ENCODE measurements at places on chromosomes 3 and 15.

DNA sequence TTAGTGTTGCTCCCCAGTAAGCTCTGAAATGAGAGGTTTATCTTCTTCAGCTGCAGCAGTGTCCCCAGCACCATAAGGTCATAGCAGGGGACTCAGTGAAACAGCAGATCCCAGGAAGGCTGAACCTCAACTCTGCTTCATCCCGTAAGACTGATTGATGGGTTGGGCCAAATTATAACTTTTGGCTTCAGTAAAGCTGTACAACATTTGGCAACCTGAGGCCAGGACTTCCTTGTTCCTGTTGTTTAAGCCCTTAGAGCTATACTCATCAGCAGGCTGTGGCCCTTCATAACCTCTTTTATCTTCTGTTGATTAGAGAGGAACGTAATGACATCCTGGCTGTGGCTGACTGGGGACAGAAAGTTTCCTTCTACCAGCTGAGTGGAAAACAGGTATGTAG lies 29.0 kb downstream of the IFT122 start:
- no peak for DNase-seq

GRCh38 chr3:179236669-179237301 lies 14.1 kb downstream of the KCNMB3 start:
- DNase-seq, result no peak

GRCh38 chr3:73249047-73249446 lies 187.6 kb downstream of the EBLN2 start:
- no peak for DNase-seq

GRCh38 chr15:58509556-58509955 lies 77.8 kb downstream of the LIPC start:
- no peak for DNase-seq

DNA sequence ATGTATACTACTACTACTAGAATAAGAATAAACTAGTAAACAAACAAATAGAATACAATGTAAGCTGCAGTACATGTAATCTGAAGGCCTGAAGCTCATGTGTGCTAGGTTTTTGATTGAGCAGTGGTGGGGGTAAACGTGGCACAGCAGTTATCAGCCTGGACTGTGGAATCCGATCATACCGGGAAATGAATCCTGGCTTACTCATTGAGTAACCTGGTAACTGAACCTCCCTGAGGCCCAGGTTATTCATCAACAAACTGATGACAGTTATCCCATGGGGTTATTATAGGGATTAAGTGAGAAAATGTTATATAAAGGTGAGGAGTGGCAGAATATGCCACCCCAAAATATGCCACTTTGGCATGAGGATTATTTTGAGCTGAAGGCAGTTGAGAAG lies 339.1 kb downstream of the FHIT start:
- no peak for DNase-seq

DNA sequence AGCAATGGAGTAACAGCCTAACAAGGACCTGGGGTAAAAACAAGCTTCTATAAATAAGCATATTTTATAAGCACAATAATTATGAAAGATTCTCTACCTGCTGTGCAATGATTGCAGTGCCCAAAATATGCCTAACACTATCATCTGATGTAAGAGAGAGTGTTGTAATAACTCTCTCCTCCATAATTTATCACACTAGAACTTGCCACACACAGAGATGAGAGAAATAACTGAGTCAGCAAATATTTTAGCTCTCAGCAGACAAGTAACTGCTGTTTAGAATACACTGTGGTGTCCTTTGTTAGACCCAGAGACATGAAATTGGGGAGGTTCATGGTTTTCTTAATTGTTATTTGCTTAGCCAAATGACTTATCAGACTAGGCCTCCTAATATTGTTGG lies 105.3 kb upstream of the ACP3 start:
- DNase-seq, result no peak

DNA sequence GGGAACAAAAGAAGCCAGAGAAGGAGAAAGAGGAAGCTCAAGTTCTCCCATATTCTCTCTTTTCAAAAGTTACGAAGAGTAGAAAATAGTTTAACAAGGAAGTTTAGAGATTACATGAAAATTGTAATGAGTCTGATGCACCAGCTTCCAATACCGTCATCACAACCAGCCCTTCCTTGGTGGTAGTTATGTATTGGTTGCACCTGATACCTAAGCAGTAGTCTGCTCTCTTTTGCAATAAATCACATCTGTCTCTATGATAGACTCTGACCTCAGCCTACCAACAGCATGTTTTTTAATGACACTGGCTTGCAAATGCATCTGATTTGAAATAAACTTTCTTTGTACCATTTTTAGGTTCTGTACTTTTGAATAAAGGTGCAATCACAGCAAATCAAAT lies 575.8 kb downstream of the FHIT start:
- DNase-seq, result no peak

- DNase-seq, result no peak
These were observed 14.2 kb upstream of the U2SURP start for GRCh38 chr3:142987080-142987700.

DNA sequence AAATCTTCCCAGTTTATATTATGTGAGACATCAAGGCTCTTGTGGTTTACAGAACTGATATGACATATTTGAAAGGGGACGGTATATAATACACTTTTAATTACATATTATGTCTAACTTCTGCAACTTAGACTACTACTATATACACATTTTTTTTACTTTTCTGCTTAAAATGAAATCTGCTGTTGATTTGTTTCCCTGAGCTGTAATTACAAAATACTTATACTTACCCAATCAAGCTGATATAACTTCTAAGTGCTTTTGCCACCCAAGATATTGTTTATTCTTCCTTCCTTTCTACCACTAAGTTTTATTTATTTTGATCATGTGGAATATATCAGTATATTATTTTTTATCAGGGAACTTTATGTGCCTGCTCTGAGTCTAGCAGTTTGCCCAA lies 654.0 kb upstream of the TGFBR2 start:
- no peak for DNase-seq

GRCh38 chr15:43361313-43361903 lies 9.4 kb downstream of the ZSCAN29 start:
- DNase-seq, result no peak

DNA sequence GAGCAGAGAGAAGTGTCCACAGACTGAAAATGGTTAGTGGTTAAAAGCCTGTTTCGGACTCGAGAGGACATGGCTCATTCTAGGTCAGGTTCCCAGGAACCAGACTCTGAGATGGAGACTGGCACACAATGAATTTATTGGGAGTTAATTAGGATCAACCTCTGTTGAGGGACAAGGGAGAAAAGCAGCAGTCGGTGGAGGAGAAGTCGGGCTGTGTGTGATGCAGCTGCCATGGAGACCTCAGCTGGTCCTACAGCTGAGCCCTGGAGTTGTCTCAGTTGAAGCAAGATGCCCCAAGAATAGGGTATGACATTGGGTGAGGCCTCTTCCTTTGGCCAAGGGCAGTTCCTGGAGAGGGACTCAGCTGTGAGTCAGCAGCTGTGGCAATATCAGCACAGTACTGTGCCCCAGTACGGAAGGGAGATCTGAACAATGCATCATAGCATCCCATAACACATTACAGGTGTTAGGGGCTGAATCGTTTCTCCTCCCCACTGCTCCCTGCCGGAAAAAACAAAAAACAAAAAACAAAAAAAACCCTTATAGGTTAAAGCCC lies 105.4 kb downstream of the ABHD5 start:
- no peak for DNase-seq

DNA sequence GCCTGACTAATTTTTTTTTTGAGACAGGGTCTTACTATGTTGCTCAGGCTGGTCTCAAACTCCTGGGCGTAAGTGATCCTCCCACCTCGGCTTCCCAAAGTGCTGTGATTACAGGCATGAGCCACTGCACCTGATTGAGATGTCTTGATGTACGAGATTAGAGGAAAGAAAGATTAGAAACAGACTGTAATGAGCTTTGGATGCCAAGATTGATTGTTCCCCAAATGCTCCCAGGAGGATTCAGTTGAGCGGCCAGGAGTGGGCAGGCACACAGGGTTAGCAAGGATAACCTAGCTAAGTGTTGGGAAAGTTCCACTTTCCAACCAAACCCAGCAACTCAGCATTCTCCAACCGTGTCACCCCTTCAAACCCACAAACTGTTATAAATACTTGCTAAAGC lies 63.7 kb downstream of the SRGAP3 start:
- DNase-seq, result no peak

- DNase-seq, result no peak
These were observed 13.2 kb downstream of the ABCC5 start for GRCh38 chr3:184004476-184004875.
